ENCODE measurements at places on chromosomes 12 and 14. TPM values are rescaled to one million over a fixed set of nuclear protein-coding genes. Genes with fewer than 3 reads are reported as not detected.
A peak's percentile ranks its signal among the peaks of the same experiment; 100 is the strongest.

TROAP gene
- total RNA-seq: not detected

GRCh38 chr14:96086574-96087077, 47.5 kb downstream of the C14orf132 start:
- no peak for DNase-seq

DNA sequence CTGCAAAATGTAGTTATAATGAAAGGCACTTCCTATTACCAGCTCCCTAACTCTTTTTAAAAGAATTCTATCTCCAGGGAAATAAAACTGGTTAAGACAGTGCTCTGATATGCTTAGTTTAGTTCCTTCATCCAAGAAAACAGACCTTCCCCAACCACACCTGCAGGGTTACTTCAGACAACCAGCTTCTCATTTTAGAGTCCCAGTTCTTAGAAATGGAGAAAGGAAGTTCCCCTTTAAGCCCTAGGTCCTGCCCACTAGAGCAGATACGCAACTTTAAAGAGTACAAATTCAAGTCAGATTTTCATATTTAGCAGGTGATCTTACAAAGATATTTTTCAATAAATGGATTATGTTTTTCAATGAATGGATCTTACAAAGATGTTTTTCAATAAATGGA, 4.4 kb upstream of the WSB2 start:
- no peak for DNase-seq

- DNase-seq: no peak
Observed at GRCh38 chr12:122932207-122932606, 34.1 kb downstream of the ABCB9 start.

DNA sequence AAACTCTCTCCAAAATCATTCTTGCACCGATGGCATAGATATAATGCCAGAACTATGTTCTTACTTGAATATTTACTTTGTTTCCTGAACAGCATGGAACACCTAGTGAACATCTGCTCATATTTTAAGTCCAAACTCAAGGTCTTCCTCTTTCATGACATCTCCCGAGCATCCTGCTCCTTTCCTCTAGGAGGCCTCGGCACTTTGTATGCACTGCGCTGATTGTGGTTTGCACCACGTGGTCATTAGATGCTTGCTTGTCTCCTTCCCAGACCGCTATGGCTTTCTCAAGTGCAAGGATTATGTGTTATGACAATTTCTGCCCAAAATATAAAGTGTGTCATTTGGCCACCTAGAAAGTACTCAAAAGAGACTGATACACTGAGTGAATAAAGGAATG, 912.0 kb downstream of the GALC start:
- no peak for DNase-seq

CKB gene
- 258 TPM for total RNA-seq

DNA sequence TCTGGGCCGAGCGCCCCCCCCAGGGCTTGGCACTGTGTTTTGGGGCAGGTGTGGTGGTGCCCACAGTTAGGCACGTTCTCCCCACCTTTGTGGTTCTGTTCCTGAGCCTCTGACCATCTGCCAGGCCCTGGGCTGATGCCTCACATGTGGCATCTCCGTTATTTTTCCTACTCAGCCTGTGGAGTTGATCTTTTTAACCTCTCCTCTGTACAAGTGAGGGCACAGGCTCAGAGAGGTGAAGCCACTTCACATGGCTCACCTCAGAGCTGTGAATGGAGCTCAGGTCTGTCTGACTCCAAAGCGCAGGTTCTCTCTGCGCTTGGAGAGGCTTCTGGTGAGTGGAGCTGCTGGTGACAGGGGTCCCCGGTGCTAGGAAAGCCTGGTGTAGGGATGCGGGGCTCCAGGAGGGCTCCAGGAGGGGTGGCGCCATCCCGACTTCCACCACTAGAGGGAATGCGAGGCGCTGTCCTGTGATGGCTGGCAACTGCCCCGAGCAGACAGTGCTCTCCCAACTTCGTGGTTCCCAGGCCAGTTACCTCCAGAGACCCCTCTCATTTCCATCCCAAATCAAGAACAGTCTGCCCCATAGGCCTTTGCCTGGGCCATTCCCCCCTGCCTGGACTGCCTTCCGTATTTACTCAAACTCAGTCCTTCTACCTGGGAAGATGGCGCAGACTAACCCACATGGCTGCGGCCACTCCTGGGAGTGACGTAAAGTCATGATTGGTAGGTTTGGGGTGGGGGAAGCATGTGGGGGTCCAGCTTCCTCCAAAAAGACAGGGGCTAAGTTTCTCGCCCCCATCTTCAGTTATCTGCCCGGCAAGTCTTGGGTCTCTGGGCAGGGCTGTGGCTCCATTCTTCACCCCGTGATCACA, 9.9 kb downstream of the BCL7A start:
- DNase-seq: peak; percentile 41

- DNase-seq: no peak
Observed at GRCh38 chr12:22657538-22657937, 32.6 kb downstream of the ETNK1 start.

PTGDR gene
- total RNA-seq: 2.1 TPM

JAG2 gene
- 8.0 TPM for total RNA-seq

- no peak for DNase-seq
Observed at GRCh38 chr14:39034481-39035296, 68.3 kb downstream of the SEC23A start.

CLEC9A gene
- total RNA-seq: 0.63 TPM

DNA sequence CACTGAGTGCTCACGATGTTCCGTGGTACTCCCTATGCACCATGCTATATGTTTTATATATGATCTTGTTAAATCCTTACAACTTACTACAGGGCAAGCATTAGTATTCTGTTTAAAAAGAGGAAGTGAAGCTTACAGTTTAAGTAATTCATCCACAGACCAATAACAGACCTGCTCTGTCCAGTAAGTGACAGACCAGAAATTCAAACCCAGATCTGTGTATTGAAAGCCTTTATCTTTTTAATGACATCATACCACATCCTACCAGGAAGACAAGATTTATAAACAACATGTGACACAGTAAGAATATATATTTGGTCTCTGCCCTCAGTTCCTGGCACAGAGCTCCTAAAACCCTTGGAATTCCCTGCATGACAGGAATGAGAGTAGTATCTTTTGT, 206.5 kb downstream of the STXBP6 start:
- DNase-seq: no peak

- DNase-seq: no peak
Observed at GRCh38 chr14:94461526-94462218, 9.1 kb upstream of the SERPINA11 start.

- no peak for DNase-seq
Observed at GRCh38 chr14:93025055-93025454, 90.7 kb downstream of the ITPK1 start.

MGP gene
- 836 TPM for total RNA-seq

GRCh38 chr12:4951601-4952000, 41.9 kb downstream of the KCNA1 start:
- no peak for DNase-seq

DNA sequence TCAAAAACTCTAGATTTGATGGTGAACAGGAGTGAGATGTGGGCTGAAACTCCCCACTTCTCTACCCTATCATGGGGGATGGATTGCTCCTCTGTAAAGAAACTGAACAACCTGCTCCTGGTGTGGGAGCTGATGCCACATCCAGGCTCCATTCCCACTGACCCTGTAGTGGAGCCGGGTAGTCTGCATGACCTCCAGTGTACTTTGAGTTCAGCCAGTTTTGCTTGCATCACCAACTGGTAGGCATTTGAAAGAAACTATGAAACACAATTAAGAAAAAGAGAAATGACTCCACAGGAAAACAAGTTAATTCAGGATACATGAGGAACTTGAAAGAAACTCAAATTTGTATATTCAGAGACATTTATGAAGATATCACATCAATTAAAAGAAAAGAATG, 27.3 kb upstream of the EMP1 start:
- DNase-seq: no peak

GRCh38 chr12:110379631-110380030, 23.9 kb downstream of the ANAPC7 start:
- DNase-seq: no peak

DNA sequence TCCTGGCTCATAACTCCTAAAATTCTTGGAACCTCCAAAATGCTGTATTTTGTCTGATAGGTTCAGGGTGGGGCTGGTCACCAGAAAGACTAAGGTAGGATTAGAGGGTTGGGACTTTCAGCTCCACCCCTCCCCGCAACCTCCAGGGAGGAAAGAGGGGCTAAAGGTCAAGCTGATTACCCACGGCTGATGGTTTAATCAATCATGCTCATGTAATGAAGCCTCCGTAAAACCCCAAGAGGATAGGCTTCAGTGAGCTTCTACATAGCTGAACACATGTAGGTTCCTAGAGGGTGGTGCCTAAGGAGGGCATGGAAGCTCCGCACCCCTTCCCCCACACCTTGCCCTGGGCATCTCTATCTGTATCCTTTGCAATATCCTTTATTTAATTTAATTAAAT, 60.0 kb downstream of the DGLUCY start:
- DNase-seq: no peak

DNA sequence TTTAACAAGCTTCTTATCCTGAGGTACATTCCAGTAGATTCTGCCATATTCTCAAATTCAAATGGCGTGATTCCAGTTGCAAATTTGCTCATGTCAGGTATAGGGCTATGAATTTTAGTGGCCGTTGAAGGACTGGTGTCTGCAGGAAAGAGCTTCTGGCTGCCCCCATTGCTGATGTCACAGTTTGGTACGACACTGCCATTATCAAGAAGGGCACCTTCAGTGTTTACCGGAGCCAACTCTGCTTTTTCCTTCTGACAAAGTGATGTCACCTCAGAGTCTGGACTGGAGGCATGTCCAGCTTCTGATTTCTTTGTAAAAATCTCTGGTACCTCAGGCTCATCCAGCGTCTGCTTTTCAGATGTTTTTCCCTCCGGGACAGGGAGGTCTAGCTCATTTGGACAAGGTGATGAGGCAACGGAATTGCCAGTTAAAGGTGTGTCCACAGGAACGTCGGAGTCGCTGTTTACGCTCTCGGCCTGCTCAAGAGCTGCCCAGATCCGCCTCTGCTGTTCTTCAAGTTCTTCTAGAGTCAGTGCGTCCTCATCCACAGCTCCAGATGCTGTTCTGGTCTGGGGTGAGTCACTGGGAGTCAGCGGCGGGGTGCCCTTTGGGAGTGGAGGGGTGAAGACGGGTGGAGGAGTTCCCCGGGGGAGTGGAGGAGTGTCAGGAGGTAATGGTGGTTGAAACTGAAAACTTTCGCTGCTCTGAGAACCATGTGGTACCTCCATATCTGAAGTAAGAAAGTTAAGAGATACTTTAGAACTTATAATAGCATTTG, 27.0 kb downstream of the ZCCHC8 start:
- peak; percentile 49 for DNase-seq

DNA sequence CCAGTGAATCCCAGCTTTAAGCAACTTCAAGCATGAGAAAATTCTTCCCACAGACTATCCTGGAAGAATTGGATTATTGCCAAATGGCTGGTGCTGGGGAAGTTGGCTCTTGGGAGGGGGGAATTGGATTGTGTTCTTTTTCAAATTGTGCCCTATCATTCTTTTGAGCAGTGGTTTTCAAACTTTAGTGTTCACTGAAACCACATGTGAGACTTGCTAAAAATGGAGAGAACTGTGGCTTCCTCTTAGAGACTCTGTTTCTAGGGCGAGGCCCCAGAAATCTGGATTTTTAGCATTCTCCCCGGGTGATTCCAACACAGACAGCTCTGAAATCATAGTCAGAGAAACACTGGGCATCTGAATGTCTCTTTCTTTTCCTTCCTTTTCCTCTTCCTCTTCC, 14.3 kb upstream of the OTUB2 start:
- no peak for DNase-seq

PLEKHD1 gene
- total RNA-seq: 0.19 TPM

All from omental fat pad (tissue), 4 donors.